ENCODE measurements at places on chromosomes 1 and 21.

GRCh38 chr21:15023776-15024175, 41.0 kb downstream of the NRIP1 start:
- no peak for DNase-seq

DNA sequence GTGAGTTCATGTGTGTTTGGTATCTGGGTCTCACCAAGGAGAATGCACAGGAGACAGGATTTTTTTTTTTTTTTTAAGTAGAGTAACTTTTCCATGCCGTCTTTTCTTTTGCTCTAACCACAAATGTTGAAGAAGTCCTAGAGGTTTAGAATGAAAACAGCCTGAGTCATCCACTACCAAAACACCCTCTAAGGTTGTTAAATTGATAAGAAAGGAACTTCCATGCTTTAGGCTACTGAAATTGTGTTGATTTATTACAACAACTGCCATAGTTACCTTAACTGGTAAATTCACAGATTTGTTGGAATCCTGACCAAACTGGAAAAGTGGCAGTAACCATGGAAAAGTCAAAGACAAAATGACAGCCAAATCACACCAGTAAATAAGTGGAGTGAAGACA, 375.6 kb downstream of the AMY1C start:
- DNase-seq = no peak

GRCh38 chr1:222384531-222384930, 163.4 kb downstream of the HHIPL2 start:
- no peak for DNase-seq

- DNase-seq = no peak
Observed at GRCh38 chr1:54376430-54377039, 29.7 kb downstream of the SSBP3 start.

GRCh38 chr1:215115760-215116159, 33.2 kb downstream of the KCNK2 start:
- no peak for DNase-seq

- DNase-seq = no peak
Observed at GRCh38 chr1:196891251-196891650, 3.4 kb downstream of the CFHR4 start.

- DNase-seq = no peak
Observed at GRCh38 chr1:53579221-53580008, 120.2 kb downstream of the DMRTB1 start.

DNA sequence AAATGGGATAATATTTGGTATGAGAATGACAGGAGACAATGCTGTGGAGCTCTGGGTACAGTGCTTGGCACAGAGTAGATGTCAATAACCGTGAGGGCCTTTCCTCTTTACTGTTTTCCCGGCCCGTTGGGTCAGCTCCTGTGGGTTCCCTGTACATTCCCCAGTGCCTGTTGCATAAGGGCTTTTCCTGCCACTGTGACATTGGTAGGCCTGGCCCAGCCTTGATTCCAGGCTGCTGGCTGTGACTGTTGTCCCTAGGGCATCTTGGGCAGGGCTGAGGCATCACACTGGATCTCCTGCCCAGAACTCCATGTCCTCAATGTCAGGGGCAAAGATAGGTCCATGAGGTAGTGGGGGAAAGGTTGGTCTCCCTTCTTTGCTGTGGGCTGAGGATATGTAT, 25.8 kb upstream of the MYCL start:
- DNase-seq = no peak

- DNase-seq = no peak
Observed at GRCh38 chr1:7430047-7430608, 341.0 kb upstream of the VAMP3 start.

DNA sequence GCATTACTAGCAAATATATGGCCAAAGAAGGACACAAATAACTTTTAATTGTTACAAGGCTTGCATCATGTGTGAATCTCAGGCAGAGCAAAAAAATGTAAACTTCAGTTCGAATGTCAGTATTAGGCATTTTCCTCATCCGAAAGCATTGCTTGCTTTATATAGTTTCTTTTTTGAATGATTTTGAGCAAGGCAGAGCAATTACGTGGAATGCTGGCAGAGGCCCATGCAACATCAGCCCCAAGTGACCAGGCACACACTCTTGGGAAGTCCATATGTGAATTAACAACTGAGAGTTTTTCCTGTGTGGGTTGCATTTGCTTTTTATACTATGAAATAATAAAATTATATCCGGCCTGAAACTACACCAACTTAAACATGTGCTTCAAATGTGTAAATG, 274.8 kb downstream of the PTPRC start:
- no peak for DNase-seq

- DNase-seq = no peak
Observed at GRCh38 chr21:43639470-43640353, 19.6 kb downstream of the HSF2BP start.

- DNase-seq = no peak
Observed at GRCh38 chr1:201565024-201565730, 26.2 kb downstream of the NAV1 start.

DNA sequence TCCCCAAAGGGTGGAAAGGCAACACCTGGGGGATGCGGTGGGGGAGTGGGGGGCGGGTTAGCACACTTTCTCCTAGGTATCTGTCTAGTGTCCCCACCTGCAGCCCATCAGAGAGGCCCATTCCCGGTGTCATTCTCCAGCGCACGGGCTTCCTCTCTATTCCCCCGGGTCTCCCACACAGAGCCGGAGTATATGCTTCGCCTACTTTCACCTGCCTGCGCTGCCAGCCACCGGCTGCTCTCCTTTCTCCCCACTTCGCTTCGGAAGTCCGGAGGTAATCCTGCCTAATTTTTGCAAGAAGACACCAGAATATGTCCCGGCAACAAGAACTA, 852 bp downstream of the RGS7 start:
- no peak for DNase-seq

- DNase-seq = no peak
Observed at GRCh38 chr1:223682502-223682901, 17.0 kb upstream of the CAPN8 start.

- DNase-seq = no peak
Observed at GRCh38 chr1:19432943-19433718, 52.2 kb downstream of the CAPZB start.

- no peak for DNase-seq
Observed at GRCh38 chr1:202915146-202915545, 11.9 kb downstream of the KLHL12 start.

DNA sequence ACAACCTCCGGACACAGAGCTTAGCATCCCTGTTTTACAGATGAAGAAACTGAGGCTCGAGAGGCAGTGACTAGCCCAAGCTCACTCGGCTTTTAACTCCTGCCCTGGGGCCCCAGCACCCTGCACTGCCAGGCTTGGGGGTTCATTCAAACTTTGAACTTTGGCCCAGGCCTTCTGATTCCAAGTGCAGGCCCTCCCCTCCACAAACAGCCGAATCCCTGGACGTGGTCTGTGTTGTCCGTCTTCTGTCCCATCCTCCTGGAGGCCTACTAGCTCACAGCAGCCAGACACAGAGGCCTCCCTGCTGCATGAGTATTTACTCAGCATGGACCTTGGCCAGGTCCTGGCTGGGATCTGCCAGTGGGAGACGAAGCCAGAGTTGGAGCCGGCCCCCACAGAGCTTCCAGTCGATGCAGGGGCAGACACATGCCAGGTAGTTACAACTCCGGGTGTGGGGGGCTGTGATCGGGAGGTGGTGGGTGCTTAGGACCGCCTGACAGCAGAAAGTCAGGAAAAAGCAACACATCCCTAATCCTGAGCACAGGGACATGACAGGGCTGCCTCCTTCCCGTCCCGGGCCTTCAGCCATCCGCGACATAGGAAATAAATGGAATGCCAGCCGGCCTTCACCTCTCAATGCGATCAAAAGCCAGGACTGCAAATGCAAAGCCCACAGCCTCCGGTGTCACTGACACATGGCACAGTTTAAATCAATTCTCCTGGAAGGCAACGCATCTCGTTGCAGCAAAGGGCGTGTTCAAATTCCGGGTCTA, 7.4 kb downstream of the IFFO2 start:
- DNase-seq = no peak

- DNase-seq = no peak
Observed at GRCh38 chr1:217522277-217522676, 108.6 kb downstream of the GPATCH2 start.

GRCh38 chr1:109777980-109778625, 14.4 kb upstream of the EPS8L3 start:
- DNase-seq = no peak

DNA sequence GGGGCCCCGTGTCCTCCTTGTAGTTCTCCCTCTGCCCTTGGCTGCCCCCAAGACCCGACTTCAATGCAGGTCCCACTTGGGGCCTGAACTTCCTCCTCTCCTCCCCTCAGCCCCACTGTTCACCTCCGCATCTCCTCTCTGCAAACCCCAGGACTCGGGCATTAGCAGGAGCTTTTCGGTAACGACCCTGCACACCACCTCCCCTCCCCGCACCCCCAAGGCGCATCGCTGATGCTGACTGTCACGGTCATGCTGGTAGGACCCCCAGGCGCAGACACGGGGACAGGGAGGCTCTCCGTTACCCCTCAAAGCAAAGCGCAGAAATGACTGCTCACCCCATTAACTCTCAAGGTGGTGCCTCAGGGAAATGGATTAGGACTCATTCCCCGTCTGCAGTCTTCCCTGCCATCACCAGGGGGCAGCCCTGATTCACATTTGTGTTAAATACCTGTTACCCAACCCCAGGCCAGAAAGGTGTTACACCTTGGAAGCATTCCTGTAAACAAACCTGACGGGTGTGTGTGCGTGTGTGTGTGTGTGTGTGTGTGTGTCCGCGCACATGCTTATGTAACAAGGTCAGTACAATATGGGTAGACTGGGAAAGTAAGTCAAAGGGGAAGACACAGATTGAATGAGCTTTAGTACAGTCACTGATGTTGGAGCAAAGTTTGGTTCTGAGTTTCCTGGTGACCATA, 6.4 kb upstream of the GUCA2B start:
- peak; percentile 64 for DNase-seq

- no peak for DNase-seq
Observed at GRCh38 chr1:208107425-208108212, 136.6 kb downstream of the PLXNA2 start.

- no peak for DNase-seq
Observed at GRCh38 chr1:84298684-84299535, 2.6 kb upstream of the SAMD13 start.

All from activated CD4-positive, alpha-beta T cell treated with anti-CD3 and anti-CD28 coated beads, Interleukin-2, amount 50 U/mL, for 24 hours (primary cell).